ENCODE measurements at places on chromosomes 3 and 15. TPM values are rescaled to one million over a fixed set of nuclear protein-coding genes. Genes with fewer than 3 reads are reported as not detected.

COL6A6 gene
- not detected for polyA plus RNA-seq

ECE2 gene
- polyA plus RNA-seq, result not detected

XCR1 gene
- 0.01 TPM for polyA plus RNA-seq

CD200 gene
- polyA plus RNA-seq, result 0.05 TPM

GASK1A gene
- polyA plus RNA-seq, result 0.58 TPM

- DNase-seq, result no peak
These were observed 646.0 kb downstream of the TUSC7 start for GRCh38 chr3:117355566-117355965.

DNA sequence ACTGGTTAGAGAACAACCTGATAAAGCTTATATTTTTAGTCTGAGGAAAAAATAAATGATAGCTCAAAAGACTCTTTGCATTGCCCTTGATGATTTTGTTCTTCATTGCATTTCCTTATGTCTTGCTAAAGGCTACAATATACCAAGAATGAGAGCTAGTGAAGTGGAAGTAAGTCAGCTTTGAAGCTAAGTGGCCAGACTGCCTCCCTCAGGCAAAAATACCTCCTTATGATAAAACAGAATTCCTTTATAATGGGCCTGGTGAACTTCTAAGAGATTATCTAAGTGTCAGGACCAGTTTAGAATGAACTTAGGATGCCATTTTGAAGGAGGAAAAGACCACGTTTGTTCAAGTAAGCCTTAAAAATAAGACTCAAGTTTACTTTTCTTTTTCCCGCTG, 678.4 kb downstream of the ROBO2 start:
- DNase-seq, result no peak

DNA sequence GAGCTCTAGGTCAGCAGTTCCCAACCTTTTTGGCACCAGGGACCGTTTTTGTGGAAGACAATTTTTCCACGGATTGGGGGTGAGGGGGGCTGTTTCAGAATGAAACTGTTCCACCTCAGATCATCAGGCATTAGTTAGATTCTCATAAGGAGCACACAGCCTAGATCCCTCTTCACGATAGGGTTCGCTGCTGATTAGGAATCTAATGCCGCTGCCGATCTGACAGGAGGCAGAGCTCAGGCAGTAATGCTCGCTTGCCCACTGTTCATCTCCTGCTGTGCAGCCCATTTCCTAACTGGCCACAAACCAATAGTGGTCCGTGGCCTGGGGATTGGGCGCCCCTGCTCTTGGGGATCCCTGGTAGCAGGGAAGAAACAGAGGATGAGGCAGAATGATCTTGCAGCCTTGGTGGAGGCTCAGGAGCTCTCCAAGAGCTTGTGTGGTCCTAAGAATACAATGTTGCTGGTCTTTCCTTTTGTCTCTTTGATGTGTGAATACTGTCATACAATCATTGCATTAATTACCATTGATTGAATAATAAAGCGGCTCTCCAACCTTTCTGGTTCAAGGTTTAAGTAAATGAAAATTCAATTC, 183.2 kb downstream of the FNDC3B start:
- no peak for DNase-seq

DNA sequence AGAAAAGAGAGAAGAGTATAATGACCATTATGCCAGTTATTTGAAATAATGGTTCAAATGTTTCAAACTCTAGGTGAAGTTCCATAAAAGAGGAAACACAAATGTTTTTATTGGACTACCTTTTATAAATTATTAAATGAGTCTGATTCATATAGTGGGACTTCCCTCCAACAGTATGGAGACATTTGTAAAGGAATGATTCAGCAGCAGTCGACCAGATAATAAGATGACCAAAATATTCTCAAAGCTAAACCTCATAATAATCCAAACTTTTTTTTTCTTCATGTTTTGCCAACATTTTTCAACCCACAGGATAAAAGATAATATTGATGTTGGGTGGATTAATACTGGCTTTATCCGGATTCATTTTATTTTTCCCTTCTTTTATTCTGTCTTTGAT, 18.8 kb downstream of the TIPARP start:
- DNase-seq, result no peak

GRCh38 chr3:189771842-189772450, 140.8 kb downstream of the TP63 start:
- DNase-seq, result no peak

- DNase-seq, result no peak
These were observed 406.0 kb downstream of the ZBTB20 start for GRCh38 chr3:114741066-114741465.

DNA sequence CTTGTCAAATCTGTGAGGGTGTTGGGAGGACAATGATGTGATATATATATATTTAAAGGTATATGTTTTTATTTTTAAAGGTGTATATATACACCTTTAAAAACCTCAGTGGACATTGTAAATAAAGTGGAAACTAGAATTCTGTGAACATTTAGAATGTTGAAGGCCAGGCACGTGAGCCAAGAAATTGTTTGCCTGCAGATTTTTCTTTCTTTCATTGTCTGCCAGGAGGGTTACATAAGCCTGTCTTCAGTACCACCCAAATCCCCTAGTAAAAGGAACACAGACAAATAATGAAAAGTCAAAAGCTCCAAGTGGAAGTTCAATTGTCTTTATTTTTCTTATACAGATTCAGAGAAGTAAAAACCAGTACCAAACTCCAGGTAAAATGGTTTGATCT, 42.4 kb downstream of the TM4SF4 start:
- no peak for DNase-seq

DNA sequence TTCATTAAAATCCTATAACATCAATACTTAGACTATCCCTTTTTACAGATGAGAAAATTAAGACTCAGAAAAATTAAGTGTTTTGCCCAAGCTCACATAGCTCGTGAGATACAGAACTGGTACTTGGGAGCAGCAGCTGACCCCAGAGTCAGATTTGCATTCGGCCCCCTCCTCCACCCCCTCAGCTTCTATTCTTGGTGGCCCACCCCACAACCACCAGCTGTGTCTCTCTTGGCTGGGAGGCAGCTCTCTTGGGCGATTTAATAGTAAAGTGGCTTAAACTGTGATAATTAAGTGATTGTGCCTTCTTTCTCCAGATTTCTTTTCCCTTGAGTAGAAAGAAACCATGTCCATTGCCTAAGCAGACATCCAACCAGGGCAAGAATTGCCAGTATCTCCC, 203.6 kb upstream of the PDZRN3 start:
- no peak for DNase-seq

- no peak for DNase-seq
These were observed at the start of gene MYRIP for GRCh38 chr3:39809181-39809994. TSS of gene MYRIP (plus strand) at chr3:39809609. CDS start at chr3:39900817, 91,208 bp downstream.

DNA sequence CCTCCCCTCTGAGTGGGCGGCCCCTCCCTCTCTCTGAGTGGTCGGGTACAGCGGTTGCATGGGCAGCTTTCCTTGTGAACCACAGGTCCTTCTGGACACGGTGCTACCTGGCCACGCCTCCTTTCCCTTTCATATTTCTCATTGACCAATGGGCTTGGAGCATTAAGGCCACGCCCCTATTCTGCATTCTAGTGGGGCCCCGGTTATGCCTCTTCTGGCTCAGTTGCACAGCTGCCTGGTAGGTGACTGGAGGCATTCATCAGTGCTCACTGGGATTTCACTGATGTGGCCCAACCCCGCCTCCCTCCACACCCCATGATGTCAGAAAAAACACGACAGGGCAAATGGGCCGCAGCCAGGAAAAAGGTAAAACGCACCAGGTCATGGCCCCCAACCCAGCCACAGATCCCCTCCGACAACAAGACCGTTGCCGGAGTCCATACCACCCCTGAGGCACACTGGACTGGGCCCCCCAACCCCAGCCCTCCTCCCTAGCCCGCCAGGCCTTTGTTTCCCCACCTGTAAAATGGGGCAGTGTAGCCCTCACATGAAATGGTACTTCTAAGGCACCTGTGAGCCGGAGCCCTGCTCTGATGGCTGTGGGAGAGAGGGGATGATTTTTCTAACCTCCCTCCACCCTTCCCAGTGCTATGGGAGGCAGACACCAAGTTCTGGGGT, 26.3 kb downstream of the NGRN start:
- no peak for DNase-seq

- DNase-seq, result no peak
These were observed 428.0 kb downstream of the RAP2B start for GRCh38 chr3:153590051-153590450.

DNA sequence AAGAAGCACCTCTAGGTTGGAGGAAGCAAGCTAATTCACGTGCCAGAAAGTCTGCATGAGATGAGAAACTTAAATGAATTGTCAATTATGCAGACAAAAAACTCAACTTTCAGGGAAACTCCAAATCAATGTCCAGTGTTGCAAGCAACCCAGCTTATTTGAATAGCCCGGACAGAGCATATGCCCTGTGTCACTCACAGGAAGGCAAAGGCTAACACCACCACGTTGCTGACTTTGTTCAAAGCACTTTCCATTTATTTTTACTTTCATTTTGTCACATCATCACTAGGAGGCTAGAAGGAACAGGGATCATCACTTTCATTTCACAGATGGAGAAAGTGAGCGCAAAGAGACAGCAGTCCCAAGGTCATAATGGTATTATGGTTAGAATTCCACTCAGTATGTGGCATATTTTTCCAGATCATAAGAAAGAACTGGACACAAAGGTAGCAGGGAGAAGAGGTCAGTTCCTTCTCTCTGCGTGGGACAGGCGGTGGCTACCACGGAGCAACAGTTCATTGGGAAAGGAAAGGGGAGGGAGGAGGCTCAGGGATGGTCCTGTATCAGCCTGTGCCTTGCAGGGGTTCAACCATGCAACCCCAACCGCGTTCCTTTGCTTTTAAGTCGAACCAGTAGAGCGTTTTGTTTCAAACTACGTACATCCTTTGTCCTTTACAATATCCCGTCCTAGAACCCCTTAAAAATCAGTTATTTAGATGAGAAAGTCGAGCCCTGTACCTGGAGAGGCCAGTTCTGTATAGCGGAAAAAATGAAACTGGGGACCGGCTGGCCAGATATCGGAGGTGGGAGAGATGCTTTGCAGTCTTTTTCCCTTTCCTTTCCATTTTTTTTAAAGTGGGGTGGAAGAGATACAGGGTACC, 1.1 kb downstream of the HEG1 start:
- DNase-seq, result no peak

DNA sequence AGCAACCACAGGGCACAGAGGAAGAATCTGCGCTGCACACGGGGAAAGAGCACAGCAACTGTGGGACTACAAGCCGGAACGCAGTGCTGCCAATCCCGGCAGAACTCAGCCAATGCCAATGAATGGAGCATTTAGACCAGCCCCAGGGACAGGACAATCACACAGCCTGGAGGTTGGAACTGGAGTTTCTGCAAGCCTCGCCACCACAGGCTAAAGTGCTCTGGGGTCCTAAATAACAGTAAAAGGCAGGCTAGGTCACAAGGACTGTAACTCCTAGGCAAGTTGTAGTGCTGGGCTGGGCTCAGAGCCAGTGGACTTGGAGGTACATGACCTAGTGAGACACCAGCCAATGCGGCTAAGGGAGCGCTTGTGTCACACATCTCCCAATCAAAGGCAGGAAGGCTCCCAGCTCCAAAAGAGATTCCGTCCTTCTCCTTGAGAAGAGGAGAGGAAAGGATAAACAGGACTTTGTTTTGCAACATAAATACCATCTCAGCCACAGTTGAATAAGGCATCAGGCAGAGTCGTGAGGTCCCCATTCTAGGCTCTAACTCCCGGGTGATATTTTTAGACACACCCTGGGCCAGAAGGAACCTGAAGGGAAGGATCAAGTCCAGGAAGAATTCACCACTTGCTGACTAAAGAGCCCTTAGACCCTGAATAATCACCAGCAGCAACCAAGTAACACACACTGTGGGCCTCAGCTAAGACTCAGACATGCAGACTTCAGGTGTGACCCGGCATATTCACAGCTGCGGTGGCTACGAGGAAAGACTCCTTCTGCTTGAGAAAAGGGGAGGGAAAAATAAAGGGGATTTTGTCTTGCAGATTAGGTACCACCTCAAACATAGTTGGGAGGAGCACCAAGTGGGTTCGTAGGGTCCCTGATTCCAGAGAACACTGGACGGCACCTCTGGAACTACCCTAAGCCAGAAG, 85.5 kb upstream of the XXYLT1 start:
- no peak for DNase-seq

DNA sequence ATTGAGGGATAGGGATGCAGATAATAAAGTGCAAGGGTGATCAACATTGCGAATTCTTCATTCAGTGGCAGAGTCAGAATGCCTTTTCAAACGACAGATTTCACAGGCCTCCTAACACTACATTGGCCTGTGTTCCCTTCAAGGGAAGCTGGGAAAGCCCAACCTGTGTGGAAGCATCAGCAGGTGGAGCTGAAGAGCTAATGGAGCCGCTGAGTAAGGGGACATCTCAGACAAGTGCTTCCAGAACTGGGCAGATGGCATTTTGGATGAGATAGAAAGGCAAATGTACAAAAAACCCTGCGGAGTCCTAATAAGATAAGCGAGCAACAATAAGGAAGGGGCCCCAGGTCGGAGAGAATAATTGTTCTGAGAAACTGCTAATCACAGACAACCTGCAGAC, 8.5 kb upstream of the SLC24A5 start:
- DNase-seq, result no peak

DNA sequence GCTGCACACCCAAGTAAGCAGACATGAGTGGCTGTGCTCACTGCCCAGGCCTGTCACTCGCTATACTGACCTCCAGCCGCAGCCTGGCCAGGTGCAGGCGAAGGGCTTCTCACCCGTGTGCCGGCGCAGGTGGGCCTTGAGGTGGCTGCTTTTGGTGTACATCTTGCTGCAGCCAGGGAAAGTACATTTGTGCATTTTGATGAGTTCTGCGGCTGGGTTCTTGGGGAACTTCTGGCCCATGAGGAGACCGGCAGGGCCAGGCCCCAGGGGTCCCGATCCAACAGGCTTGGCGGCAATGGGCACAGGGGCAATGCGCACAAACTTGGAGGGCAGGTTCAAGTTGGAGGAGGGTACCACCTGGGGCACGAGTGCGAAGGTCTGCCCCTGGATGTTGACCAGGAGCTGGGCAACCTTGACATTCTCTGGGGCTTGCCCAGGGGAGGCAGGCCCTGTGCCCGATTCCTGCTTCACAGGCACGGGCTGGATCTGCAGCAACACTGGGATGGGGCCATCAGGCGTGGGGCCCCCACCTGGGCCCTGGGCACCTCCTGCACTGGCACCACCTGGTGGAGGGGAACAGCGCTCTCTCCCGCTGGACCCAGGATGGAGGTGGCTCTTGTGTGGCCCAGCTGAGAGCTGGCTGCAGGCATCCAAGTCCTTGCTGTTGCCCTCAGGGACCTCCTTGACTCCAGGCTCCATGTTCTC, 5.3 kb downstream of the KLF15 start:
- DNase-seq, result no peak

DNA sequence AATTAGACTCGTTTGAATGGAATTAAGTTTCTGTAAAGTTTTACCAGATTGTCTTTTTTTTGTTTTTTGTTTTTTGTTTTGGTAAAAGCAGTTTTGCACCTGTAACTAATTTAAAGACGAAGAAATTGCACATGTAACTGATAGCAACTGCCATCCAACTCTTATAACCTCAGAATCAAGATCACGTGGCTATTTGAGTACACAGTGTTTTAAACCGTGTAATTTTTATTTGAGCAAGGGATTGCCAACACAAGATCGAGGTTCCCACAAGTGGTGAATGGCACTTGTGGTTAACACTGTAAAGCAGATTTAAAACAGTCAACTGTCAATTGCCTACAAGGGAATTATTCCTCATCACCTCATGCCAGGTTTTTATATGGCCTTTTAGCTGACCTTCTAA, 67.3 kb downstream of the PPARG start:
- no peak for DNase-seq

All from keratinocyte (primary cell).